ENCODE measurements at places on chromosomes 13 and 19. TPM values are rescaled to one million over a fixed set of nuclear protein-coding genes. Genes with fewer than 3 reads are reported as not detected.

The SELENOV gene
- not detected for total RNA-seq

The PSPN gene
- total RNA-seq, result 1.9 TPM

The CPT1C gene
- total RNA-seq, result 0.32 TPM

The LPAR6 gene
- 6.6 TPM for total RNA-seq

- DNase-seq, result no peak
Measured at GRCh38 chr19:32238076-32238475, 107.3 kb upstream of the ZNF507 start.

DNA sequence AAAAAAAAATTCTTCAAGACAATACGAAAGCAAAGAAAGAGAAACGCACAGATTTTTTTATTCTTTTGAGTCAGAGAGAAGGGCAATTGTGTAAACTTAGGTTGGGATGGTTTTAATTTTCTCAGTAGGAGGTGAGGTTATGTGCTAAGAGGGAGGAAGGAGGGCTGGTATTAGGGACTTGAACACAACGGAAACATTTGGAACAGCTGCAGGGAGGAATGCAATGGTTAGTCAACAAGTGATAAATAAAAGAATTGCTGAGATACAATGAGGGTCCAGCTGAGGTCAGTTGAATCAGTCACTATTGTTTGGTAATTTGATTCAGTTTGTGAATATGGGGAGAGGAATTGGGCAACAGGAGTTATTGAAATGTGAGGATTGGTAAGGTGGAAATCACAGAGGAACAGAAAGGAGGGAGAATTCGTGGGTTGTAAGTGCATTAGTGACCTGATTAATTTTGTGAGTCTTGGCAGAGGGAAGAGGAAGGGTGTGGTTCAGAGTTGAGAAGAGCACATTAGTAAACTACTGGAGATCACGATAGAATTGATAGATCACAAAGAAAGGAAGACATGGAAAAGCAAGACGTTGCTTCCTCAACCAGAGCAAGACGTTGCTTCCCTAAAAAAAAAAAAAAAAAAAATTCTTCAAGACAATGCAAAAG lies 499.5 kb upstream of the SPRY2 start:
- no peak for DNase-seq
